Activated CD4-positive, alpha-beta T cell treated with anti-CD3 and anti-CD28 coated beads, Interleukin-2, amount 10 ng/mL, durations not matched to agents 7 days and 5 days (primary cell): ENCODE measurements at places on chromosomes 16 and 17.

- DNase-seq = no peak
Measured at GRCh38 chr16:15857724-15858560, 1.1 kb upstream of the MYH11 start.

DNA sequence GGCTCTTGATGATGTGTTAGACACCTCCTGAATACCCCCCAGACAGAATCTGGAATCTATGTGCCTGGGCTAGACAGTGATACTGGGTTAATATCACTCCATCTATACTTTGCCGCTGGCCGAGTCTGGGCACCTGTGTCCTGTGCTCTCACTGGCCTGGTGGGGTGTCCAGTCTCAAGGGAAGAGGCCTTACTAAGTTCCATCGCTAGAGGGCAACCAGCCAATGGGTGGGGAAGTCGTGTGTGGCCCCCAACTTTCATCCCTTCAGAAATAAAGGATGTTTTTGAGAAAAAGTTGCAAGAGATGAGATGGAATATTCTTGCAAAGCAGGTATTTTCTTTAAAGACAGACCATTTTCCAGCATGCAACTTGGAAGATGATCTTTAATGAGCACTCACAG is 1.6 kb upstream of the GLP2R start:
- no peak for DNase-seq

DNA sequence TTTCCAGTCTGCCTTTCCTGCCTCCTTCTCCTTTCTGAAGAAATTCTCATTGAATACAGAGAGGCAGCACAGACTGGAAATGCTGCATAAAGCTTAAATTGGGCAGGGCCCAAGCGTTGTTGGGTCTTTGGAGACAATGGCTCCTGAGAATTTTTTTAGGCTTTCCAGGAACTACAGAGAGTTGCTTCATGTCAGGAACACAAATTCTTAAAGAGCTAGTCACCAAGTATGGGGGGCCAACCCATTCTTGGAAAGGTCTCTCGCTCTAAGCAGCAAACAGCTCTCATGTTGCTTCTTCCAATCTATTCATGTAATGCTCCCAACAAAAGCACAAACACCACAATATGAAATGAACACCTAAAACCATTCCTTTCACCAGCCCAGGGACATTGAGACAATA is 6.9 kb downstream of the HNF1B start:
- DNase-seq = no peak

- DNase-seq = no peak
Measured at GRCh38 chr16:30569281-30569680, 2.2 kb downstream of the ZNF688 start.

DNA sequence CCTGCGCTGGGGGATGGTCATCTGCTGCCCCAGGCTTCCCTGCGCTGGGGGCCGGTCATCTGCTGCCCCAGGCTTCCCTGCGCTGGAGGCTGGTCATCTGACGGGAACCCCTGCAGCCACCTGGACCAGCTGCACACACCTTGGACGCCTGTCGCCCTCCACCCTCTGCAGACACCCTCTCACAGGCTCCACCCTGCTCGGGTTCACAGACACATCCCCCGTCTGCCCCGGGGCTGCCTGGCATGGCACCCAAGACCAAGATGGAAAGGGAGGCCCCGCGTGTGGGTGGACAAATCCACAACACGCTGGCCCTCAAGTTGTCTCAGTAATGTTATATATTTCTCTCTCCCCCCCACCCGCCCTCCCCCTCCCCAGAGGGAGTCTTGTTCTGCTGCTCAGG is 89.6 kb downstream of the ANKRD11 start:
- DNase-seq = no peak

DNA sequence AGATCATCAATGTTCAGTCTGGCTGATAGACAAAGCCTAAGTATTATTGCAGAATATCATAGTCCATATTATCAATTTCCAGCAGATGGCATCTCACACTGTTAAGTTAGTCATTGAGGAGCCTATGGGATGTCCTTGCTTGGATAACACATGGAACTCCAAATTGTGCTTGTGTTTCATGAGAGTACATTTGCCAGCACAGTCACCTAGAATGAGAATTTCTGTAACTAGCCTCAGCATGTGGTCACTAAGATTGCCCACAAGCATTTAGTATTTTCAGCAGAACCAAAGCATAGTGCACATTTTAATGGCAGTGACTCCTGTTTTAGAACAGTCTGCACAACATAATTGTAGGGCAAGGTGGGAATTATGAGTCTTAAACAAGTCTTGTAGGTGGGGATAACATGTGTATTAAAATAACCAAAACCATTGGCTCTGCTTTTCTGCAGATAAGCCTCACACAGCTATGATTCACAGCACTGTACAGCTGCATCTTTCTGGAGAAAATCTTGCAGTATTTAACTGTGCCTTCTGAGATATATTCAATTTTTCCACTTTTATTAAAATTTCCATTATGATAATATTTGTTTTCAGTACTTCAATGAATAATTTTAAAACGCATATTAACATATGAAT is 882.8 kb upstream of the SOX9 start:
- no peak for DNase-seq

GRCh38 chr16:85915125-85915845 is 16.3 kb downstream of the IRF8 start:
- no peak for DNase-seq

GRCh38 chr17:68101987-68102314 is 66.4 kb downstream of the KPNA2 start:
- no peak for DNase-seq

DNA sequence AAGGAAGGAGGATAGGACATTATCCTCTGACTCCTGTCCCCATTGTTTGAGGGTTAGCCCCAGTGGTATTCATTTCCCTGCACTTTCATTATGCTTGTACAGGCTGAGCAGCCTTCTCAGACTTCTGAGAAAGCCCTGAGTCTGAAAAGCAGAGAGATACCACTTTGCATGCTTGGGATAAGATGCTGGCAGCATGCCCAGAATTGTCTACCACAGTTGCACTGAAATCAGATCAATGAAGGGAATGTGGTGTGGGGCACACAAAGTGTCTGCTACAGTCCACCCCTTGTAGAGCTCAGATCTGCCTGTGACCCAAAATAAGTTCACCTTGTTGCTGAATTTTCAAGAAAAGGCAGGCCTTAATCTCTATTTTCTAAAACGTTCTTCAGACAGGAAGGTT is 160.6 kb downstream of the CCT6B start:
- DNase-seq = no peak

GRCh38 chr16:80997964-80998620 is 8.6 kb downstream of the CMC2 start:
- DNase-seq = no peak

- no peak for DNase-seq
Measured at GRCh38 chr16:69318911-69319289, 7.8 kb downstream of the VPS4A start.

DNA sequence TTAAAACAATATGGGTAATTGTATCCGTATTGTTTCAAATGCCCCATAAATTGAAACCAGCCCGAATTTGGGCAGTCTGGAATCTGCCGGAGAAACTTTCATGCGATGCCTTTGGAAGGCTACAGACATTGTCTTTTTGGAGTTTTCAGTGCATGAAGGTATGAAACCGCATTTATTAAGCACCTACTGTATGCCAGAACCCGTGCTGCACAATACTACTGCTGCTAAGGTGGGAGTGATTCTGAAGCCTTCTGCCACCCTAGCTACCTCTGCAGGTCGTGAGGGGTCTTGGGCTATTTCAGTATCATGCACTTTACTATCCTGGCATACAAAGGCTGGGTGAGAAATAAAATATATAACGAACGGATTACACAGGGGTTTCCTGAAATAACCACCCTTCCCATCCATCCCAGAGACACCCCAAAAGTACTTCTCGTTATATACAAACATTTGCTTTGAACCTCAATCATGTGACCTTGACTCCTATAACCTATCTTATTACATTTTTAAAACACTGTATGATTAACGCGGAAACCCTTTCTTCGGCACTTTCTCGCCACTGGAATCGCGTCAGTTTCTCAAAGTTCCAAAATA is 1.0 kb upstream of the MSI2 start:
- DNase-seq = no peak

DNA sequence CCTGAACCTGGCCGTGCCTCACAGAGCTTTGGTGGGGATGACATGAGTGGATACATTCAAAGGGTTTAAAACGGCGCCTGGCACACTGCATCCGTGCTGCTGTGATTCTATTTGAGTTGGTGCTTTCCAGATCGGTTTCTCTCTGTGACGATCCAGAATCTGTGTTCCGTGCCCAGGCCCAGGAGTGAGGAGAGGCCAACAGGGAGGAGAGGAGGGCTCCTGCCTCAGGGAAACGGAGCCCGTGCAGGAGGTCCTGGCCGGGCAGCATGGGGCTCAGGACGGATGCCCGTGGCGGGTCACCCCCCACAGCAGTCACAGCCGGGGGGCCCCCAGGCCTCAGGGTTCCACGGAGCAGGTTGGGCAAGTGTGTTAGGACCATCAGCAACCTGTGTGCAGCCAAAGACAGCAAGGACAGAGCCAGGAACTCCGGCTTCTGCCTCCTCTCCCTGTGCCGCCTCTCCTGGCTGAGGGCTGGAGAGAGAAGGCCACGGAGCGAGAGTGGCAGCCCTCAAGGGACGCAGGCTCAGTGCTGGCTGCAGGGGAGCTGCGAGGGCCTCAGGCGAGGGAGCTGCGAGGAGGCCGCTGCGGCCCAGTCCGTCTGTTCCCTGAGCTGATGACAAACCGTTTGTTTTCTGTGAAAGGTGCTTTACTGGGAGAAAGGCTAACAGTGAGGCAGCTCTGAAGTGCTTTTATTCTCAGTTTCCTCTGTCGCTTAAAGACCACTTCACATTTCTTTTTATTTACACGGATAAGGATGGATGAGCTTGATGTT is 99.3 kb downstream of the METRNL start:
- peak; percentile 3 for DNase-seq

DNA sequence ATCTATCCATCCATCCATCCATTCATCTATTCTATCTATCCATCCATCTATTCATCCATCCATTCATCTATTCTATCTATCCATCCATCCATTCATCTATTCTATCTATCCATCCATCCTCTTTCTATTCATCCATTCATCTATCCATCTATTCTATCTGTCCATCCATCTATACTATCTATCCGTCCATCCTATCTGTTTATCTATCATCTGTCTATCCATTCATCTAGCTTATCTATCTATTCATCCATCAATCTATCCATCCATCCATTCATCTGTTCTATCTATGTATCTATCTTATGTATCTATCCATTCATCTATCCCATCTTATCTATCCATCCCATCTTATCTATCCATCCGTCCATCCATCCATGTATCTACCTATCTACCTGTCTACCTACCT is 8.8 kb downstream of the RNF213 start:
- no peak for DNase-seq

DNA sequence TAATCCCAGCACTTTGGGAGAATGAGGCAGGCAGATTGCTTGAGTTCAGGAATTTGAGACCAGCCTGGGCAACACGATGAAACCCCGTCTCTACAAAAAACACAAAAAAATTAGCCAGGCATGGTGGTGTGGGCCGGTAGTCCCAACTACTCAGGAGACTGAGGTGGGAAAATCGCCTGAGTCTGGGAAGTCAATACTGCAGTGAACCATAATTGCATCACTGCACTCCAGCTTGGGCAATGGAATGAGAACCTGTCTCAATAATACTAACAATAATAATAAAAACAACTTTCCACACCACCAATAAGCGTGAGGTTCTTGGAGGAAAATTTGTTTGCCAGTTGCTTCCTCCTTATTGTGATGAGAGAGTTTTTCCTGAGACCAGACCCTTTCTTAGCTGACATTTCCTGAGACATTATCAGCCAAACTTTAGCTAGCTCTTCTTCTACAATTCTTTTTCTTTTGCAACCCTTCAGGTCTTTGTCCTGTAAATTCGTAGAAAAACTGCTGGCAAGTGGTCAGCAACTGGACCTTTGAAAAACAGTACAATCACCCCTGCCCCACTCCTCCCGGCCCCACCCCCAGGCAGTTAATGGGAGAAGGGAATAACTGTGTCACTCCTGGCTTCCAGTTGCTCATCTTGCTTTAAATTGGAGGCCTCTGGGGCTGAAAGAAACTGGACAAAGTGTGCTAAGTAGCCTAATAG is 3.5 kb upstream of the EZH1 start:
- DNase-seq = no peak

DNA sequence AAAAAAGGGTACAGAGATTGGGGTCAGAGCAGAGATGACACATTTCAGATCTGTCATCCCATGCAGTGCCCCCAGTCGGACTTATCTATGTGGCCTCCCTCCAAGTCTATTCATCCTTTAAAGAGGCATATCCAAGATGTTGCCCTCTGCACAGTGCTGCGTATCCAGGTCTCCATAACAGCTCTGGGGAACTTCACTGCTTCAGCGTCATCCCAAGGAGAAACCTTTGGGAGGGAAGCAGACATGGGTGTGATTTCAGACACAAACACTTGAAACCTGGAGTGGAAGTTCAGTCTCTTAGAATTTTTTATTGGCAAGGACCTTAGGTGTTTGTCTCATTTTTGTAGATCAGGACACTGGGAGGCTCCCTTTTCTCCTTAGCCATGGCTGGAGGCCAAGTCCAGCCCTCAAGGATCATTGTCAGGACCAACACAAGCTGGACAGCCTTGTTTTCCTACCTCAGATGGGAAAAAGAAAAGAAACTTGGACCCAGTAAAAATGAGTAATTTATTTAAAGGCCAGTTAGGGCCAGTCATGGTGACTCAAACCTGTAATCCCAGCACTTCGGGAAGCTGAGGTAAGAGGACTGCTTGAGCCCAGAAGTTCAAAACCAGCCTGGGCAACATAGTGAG is 23.9 kb upstream of the NLK start:
- no peak for DNase-seq

DNA sequence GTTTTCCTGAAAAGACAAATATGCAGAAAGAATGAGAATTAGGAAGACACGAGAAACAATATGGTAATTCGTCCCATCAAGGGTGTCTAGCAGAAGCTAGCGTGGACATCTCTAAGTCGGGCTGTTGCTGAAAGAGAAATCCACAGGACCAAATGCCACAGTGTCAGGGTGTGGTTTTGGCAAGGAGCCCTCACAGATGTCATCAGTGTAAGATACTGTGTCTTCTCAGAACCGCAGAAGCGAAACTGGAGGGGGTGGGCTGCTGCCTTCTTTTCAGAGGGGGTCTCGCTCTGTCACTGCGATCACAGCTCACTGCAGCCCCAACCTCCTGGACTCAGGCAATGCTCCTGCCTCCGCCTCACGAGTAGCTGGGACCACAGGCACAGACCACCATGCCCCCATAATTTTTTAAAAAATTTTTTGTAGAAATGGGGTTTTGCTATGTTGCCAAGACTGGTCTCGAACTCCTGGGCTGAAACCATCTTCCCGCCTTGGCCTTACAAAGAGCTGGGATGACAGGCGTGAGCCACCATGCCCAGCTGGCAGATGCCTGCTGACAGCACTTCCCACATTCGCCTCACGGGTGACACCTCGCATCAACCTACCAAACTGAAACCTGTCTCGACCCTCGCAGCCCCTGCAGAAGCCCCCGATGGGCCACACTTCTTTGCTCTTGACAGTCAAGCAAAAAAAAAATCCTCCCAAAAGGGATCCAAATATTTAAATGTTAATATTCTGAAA is 26.2 kb downstream of the TRAP1 start:
- no peak for DNase-seq

DNA sequence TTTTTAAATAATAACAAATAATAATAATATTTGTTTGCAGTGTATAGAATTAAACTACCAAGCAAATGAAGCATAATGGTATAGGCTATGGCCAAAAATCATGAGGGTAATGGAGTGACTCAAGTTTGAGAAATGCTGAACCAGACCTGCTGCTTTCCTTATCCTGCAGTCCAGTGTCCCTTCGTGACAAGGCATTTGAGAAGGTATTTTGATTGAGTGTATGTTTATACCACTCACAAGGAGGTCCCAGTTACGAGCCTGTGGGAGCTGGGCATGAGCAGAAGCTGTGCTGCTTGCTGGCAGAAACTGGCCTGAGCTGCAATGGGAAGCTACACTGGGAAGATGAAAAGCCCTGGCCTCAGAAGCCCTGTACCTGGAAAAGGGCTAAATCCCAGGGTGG is 50.3 kb downstream of the GNAO1 start:
- DNase-seq = no peak
